IPS DF 19.7 (cell line): ENCODE measurements at places on chromosomes 5 and 9.

- no peak for DNase-seq
Observed at GRCh38 chr9:79264511-79265355, 307.0 kb upstream of the TLE4 start.

GRCh38 chr9:37936965-37937364, 33.0 kb upstream of the SLC25A51 start:
- DNase-seq: no peak

- DNase-seq: no peak
Observed at GRCh38 chr5:142404046-142404477, 79.2 kb upstream of the SPRY4 start.

DNA sequence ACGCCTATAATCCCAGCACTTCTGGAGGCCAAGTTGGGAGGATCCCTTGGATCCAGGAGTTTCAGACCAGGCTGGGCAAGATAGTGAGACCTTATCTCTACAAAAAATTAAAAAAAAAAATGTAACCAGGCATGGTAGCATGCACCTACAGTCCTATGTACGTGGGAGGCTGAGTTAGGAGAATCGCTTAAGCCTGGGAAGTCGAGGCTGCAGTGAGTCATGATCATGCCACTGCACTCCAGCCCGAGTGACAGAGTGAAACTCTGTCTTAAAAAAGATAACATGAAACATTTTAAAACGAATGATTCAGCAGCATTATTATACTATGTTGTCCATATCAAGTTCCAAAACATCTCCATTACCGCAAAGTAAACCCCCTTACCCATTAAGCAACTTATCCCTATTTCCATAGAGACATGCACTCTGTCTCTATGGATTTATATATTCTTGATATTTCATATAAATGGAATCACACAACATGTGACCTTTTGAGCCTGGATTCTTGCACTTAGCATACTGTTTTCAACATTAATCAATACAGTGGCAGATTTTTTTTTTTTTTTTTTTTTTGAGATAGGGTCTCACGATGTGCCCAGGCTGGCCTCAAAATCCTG, 56.9 kb upstream of the MTMR12 start:
- no peak for DNase-seq

DNA sequence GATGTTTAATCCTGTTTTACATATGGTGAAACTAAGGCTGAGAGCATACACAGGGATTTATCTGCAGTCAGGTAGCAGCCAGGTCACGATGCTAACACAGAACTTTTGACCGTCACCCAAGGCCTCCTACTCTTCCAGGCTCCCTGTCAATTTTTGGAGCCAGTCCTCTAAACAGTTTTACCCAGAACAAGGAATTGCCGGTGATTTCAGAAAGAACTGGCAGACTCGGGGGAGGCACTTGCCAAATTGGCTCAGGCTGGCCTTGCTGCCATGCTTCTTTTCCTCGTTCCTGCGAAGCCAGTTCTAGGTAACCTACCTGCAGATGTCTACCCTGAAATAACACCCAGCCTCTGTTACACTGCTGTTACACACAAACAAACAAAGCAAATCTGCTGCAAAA, 21.2 kb downstream of the GRIA1 start:
- no peak for DNase-seq

DNA sequence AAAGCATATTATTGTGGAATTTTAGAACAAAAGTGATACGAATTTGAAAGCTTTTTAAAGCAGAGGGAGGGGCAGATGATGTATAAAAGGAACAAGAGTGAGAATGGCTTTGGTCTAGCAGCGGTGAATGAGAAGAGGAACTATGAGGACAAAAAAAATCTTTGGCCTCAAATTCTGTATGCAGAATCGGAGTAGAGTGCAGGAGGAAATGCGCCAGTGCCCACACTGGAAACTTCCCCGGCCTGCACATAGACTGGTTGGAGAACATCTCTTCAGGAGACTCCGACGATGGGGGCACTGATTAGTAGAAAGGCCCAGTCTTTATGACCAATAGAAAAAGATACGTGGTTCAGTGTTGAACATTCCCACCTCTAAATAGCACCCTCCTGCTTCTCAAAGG, 51.3 kb downstream of the SLC46A2 start:
- no peak for DNase-seq

DNA sequence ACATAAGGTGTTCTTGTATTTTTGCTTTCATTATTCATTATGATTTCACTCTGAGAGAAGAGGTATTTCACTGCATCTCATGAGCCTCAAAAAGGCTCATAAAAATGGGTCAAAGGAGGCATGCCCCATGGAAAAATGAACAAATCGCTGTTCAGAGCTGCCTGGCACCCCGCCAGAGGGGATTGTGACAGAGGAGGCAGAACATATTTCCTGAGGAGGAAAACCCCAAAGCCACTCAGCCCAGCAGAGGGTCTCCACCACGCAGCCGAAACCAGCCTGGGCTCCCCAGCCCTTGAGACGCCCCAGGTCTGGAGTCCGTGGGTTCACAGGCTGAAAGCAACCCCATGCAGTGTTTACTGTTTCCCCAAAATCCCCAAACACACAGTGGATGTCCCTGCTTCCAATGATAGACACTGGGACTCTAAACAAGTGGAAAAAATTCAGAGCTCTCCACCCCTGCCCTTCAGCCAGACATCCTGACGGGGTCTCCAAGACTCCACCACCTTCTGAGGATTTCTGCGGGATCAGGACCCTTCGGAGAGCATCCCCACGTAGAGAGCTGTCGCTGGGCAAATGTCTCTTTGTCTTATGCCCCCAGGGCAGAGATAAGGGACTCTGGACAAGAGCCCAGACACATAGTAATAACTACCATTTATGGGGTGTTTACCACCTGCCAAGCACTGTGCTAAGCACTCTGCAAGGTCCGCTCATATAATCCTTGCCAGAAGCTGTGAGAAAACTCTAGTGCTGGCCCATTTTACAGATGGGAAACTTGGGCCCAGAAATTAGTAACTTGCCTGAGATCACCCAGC, 122.3 kb downstream of the PAX5 start:
- no peak for DNase-seq

- peak; percentile 50 for DNase-seq
Observed at GRCh38 chr5:136424835-136425584, 59.7 kb upstream of the TRPC7 start.

DNA sequence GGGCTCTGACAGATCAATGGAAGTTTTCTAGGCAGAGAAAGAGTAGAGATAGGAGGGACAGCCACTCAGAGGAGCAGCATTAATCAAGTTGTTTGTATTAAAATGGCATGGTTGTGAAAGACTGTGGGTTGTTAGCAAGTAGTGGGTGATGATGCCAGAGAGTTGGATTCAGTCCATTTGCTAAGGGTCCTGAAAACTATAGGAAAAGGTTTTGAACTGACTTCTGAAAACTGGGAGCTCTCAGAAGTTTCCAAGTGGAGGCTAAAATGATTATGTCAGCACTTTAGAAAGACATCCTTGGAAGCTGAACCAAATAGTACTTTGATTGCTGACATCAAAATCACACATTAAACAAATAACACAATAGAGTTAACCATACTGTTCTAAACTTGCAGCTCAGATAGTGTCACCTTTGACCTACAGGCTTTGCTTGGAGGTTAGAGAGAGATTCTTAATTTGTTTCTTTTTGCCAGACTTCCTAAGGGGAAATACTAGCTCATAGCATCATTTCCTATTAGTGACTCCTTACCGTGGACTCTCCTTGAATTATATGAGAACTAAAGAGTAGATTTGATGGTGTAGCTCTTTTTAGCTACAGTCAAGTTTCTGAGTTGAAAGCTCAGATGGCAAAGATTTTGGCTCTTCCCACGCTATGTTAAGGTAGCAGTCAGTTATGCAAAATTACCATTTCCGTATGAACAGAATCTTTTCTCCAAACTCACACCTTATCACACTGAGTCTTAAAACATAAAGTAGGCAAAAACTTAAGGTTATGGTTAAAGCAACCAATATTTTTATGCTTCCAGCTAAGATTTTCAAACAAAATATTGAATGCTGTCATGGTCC, 277.1 kb downstream of the NR3C1 start:
- DNase-seq: no peak

GRCh38 chr5:96852759-96853158, 23.5 kb upstream of the ERAP2 start:
- DNase-seq: no peak

GRCh38 chr9:79883073-79883645, 311.4 kb downstream of the TLE4 start:
- DNase-seq: no peak

GRCh38 chr5:96752341-96753016, 55.3 kb downstream of the ERAP1 start:
- no peak for DNase-seq

GRCh38 chr5:136094189-136094912, 38.3 kb upstream of the SMAD5 start:
- DNase-seq: no peak

DNA sequence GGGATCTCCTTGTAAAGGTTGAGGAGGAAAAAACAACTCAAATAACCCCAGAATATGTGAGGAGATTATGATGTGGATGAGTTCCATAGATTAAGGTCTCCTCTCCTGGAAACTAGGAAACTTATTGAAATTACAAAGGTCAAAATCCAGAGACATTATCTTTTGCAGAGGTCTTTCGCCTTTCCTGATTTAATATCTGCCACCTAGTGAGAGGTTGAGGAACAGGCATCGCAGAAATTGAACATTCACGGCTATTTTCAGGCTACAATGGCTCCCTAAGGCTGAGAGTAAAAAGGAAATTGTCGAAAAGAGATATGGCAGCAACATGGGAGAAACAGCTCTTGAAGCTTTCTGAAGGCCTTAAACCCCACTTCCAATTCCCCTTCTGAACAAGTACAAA, 127.5 kb upstream of the PLCXD3 start:
- DNase-seq: no peak

DNA sequence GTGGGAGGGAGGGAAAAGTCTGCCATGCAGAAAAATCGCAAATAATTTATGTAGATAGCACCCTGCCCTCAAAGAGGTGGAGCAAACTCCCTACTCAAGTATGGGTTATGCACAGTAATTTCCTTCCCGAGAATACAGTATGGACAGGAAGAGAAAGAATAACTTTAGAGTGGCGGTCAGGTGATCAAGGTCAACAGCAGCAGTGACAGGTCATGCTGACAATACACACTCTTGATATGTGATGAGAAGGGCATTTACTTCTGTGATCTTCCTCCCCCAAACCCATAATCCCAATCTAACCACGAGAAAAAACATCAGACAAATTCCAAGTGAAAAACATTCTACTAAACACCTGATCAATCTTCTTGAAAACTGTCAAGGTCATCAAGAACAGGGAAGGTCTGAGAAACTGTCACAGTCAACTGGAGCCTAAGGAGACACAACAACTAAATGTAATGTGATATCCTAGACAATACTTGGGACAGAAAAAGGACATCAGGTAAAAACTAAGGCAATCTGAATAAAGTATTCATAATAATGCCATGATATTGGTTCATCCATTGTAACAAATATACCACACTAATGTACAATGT, 11.7 kb downstream of the BICD2 start:
- no peak for DNase-seq

- no peak for DNase-seq
Observed at GRCh38 chr9:107484117-107484723, 5.3 kb downstream of the KLF4 start.

GRCh38 chr5:132498686-132499271, 8.2 kb upstream of the IRF1 start:
- no peak for DNase-seq

- DNase-seq: no peak
Observed at GRCh38 chr9:20382460-20383071, 239.7 kb downstream of the MLLT3 start.

DNA sequence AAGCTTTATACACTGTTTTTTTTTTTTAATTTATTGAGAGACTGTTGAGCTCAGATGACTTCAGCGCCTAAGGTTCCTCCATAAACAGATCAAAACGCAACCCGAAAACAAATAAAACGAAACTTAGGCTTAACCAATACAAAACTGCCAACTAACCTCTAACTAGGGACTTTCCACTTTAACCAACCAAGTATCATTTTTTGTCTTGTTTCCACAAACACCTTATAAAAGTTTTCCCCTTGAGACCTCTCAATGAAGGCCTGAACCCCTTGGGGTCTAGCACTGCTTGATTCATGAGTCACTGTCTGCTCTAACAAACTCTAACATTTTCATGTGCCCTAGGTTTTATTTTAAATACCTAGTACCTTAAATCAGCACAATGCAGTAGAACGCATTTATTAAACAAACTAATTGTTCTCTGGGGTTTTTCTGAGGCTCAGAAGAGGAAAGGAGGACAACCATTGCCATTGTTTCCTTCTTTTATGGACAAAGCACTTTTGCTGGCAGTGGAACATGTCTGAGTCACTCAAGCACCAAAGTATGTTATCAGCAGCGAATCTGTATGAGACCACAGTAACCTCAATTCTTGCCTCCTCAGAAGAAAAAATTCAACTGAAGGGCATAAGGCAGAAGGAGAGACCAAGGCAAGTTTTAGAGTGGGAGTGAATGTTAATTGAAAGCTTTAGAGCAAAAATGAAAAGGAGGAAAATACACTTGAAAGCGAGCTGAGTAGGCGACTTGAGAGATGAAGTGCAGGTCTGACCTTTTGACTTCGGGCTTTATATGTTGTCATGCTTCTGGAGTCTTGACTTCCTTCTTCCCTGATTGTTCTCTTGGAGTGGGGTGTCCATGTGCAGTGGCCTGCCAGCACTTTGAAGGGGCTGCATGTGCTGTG, 97.7 kb upstream of the HCN1 start:
- no peak for DNase-seq

DNA sequence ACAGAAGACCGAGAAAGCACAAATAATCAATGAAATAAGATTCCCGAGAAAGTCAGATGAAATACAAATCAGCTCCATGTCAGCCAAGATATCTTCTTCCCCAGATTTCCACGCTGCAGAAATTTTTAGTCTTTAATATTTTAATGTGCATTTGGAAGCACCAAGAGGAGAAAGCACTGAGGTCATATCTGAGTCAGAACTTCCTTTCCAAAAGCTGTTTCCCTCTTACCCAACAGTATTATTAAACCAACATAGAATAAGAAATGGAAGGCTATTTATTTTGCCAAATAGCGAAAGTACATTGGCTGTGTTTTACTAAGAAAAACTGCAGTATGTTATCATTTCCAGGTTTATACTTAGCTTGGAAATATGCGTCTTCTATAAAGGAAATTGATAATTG, 772.1 kb upstream of the CDH9 start:
- no peak for DNase-seq

GRCh38 chr5:147234239-147234824, 494 bp upstream of the STK32A start:
- DNase-seq: no peak

GRCh38 chr5:167783145-167783817, 508.2 kb upstream of the WWC1 start:
- DNase-seq: no peak

DNA sequence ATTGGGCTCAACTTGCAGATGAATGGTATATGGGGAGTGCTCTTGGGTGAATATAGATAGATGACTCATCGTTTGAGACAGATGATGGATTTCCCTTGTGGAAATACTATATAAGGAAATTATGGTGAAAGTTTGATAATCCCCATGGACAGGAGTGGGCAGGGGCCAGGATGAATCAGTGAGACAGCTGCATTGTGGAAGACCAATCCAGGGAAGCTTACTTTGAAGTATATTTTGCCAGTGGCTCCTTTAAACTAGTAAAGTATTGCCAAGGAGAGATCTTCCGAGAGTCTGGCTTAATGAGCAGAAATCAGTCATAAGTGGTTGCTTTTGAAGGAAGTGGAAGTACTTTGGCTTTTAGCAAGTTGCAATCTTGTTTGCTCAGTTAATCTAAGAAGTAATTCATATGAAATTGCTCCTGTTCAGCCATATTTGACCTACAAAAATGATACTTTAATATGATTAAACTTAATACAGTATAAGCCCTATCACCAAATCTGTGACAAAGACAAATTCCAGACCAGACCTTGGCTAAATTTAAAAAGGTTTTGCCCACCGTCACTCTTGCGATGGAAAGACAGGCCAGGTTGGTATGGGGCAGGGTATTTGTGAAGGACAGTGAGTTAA, 9.3 kb upstream of the TNC start:
- DNase-seq: no peak

- no peak for DNase-seq
Observed at GRCh38 chr5:31196309-31196708, 2.8 kb downstream of the CDH6 start.
